ENCODE measurements at places on chromosomes 1 and 21. TPM values are rescaled to one million over a fixed set of nuclear protein-coding genes. Genes with fewer than 3 reads are reported as not detected.

Gene IFNLR1
- not detected for total RNA-seq

Gene FNDC5
- 0.38 TPM for total RNA-seq

Gene OR2L3
- total RNA-seq, result not detected

Gene KIAA0040
- total RNA-seq, result 13.1 TPM

Gene FCGR3A
- total RNA-seq, result 0.29 TPM

Gene RAD54L
- 67.0 TPM for total RNA-seq

Gene KRTAP21-1
- total RNA-seq, result not detected

Gene LCE1D
- not detected for total RNA-seq

DNA sequence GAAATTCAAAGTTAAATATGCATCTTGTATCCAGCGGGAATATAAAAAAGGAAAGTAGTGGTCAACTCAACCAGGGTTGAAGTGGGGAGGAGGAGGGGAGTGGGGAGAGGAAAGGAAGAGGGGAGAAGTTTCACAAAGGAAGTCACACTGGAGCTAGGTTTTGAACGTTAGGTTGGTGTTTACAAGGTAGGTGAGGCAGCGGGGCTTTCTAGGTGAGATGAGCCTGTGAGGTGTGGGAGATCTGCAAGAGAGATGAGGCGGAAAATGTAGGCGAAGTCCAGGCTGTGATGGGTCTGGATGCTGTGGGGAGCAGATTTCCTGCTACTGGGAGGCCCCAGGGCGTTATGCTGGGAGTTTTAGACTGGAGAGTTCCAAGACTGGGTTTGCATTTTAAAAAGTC lies 36.1 kb upstream of the IL20 start:
- DNase-seq, result no peak

GRCh38 chr1:116166011-116166571 lies 54.9 kb downstream of the MAB21L3 start:
- no peak for DNase-seq

- no peak for DNase-seq
Measured at GRCh38 chr1:25505656-25506385, 37.6 kb upstream of the LDLRAP1 start.

DNA sequence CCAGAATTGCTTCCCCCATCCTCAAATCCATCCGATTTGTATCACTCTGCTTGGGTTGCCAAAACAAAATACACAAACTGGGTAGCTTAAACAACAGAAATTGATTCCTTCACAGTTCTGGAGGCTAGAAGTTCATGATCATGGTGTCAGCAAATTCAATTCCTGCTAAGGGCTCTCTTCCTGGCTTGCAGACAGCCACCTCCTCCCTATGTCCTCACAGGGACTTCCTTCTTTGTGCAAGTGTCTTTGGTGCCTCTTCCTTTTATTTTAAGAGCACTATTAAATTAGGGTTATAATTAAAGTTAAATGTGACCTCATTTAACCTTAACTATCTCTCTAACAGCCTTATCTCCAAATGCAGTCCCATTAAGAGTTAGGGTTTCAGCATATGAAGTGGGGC lies 112.8 kb downstream of the PLPP3 start:
- no peak for DNase-seq

- no peak for DNase-seq
Measured at GRCh38 chr21:28696844-28697410, 295.8 kb downstream of the LTN1 start.

DNA sequence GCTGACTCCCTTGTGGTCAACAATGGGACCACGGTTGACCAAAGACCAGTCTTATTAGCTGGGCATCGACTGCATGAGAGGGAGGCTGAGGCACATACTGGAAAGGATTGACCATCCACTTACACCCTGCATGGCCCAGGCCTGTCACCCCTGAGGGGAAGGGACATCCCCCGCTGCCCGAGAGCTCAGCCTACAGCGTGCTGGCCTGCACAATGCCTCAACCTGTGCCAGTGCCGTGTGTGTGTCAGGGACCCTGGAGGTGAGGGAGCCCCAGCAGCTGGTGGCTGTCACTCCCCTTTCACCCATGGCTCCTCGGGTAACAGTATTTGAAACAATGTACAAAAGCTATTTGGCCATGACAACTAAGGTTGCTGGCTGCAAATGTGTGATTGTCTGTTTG lies 67.3 kb downstream of the SLC35F3 start:
- DNase-seq, result no peak

GRCh38 chr21:16280686-16281091 lies 550.9 kb downstream of the USP25 start:
- DNase-seq, result no peak

GRCh38 chr1:35899941-35900340 lies 16.9 kb downstream of the AGO1 start:
- DNase-seq, result no peak

DNA sequence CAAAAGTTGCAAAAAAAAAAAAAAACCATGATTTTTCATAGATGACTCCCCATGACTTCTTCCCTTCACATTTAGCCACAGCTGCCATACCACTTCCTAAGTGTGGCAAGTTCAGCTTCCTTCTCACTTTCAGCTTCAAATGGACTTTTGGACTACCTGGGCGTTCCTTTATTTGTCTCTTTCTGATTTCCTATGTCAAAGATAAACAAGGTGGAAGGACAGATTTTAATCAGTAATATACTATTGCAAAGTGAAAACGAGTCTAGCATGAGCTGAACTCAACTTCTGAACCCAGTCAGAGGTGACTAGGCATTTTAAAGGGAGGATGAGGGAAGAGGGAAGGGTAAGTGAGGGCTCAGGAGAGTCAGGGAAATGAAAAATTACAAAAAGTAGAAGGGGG lies 14.4 kb upstream of the SCCPDH start:
- DNase-seq, result no peak

DNA sequence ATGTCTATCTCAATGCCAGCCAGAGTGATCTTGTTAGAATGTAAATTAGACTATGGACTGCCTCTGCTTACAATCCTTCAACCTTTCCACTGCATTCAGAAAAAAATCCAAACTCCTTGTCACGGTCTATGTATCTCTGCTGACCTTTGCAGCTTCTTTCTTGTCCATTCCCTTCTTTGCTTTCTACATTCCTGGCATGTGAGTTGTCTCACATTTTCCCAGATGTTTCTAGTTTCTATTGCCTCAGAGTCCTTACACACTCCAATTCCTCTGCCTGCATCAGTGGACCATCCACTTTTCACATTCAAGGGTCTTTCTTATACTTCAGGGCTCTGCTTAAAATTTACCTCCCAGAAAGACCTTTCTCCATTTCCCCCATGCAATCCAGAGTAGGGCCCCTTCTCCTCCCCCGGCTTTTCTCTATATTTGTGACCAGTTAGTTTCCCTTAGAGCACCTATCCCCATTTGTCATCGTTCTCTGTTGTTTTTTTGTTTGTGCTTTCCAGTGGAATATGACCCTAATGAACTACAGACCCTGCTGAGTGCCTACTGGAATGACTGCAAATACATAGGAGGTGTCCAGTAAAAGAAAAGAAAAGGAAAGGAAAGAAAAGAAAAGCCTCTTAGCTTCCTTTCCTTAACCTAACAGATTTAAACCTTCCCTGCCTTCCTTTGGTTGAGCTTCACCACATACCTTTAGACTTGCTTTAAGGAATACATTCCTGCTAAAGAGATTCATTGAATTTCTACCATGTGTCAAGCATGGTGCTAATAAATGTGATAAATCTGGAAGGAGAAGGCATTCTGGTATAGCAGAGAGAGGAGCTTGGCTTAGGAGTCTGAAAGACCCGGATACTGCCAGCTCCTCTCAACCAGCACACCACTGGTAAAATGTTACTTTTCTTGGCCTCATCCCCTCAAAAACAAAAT lies 102.0 kb downstream of the DIRAS3 start:
- DNase-seq, result no peak

DNA sequence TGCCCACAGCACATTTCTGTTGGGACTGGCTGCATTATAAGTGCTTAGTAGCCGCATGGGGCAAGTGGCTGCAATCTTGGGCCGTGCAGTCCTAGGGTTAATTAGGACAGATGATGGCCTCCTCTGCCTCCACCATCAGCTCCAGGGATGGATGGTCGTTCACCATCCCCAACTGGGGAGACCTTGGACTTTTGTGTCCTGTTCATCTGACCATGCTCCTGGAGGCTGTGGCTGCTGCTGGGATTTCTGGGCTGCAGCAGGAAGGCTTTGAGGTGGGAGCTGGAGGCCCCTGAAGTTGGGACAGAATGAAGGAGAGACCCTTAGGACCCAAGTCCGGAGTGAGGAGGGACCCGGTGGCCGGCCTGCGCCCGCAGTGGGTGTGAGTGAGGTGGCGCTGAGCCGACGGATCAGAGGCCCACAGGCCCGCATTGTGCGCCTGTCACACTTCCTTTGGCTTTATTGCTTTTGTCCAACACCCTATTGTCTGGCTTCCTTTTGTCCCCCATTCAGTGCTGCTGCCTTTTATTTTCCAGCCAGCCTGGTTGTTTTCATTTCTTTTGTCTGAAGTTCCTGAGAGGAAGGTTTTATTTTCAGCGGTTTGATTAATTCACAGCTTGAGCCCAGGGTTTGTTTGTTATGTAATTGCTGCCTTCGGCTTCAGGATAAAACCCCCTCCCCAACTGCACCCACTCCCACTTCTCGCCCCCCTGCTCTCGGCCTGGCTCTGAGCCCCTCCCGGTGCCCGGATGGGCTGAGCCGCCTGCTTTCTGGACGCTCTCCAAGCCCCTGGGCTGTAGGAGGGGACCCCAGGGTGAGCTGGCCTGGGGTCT lies 35.6 kb downstream of the SOX13 start:
- no peak for DNase-seq

DNA sequence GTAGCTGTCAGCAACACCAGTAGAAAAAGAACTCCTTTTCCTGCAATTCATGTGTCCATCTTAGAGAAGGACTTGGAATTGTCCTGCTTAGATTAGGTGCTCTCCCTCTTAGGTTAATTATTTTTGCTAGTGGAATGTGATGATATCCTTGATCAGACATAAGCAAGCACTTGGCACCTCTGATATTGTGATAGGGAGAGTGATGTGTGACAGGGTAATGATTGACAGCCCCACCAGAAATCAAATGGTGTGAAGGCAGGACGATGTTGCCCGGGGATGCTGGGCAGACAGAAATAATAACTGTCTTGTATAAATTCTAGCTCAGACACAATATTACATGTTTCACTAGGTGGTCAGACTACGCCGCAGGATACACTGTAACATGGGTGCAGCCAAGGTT lies 4.4 kb downstream of the TYW3 start:
- DNase-seq, result no peak

- DNase-seq, result no peak
Measured at GRCh38 chr1:181073638-181074037, 14.9 kb upstream of the IER5 start.

- DNase-seq, result no peak
Measured at GRCh38 chr1:7378346-7379130, 392.6 kb upstream of the VAMP3 start.

- no peak for DNase-seq
Measured at GRCh38 chr1:192080684-192081083, 77.6 kb upstream of the RGS18 start.

- DNase-seq, result no peak
Measured at GRCh38 chr1:184210031-184210430, 158.5 kb downstream of the TSEN15 start.

- no peak for DNase-seq
Measured at GRCh38 chr21:33801424-33802405, 113.9 kb downstream of the ATP5PO start.

DNA sequence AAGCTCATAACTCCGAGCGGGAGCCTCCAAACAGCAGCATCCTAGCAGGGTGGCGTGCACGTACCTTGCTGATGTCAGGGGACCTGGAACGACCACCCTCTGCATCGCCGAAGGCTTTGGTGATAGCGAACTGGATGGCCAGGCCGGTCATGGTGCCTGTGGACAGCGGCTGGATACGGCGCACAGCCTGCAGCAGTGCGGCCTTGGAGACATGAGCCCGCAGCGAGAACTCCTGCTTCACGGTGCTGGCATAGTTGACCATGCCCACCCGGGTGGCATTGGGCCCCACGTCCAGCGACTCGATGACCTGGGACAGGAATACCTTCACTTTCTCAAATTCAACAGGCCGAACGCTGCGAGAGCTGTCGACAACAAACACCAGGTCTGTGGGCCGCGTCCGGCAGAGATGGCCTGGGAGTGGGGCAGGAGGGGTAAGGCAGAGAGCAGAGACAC lies 2.0 kb downstream of the MATN1 start:
- no peak for DNase-seq

DNA sequence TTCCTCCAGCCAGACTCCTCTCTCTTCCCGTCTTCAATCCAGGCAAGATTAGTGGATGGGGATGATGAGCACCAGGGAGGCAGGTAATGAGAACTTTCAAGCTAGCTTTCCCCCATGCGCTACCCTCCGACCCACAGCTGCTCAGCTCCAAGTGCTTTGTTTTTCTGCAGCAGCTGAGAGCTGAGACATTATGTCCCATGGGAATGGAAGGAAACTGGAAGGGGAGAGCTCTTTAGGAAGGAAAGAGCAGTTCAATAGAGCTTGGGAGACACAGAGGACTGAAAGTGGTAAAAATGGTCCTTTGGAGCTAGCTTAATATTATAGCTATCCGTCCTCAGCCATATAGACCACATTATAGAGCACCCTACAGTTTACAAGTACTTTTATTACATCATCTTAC lies 39.8 kb downstream of the RAB3B start:
- no peak for DNase-seq

DNA sequence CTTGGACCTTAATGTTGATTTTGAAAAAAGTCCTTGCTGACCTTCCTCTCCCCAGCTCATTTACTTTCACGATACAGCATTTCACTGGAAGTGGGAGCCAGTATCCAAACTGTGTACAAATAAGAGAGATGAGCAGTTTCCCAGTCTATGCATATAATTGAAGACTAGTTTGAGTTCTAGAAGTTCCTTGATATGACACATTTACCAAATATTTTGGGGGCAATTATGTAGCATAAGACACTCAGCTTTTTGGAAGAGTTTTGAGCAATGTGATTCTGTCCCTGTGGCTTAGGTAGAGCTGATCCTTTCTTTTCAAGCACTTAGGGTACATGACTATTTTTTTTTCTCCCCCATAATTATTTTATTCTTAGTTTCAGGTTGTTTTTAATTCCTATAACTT lies 26.4 kb downstream of the GIPC2 start:
- no peak for DNase-seq

- no peak for DNase-seq
Measured at GRCh38 chr1:246798606-246799496, 74.6 kb downstream of the SCCPDH start.

DNA sequence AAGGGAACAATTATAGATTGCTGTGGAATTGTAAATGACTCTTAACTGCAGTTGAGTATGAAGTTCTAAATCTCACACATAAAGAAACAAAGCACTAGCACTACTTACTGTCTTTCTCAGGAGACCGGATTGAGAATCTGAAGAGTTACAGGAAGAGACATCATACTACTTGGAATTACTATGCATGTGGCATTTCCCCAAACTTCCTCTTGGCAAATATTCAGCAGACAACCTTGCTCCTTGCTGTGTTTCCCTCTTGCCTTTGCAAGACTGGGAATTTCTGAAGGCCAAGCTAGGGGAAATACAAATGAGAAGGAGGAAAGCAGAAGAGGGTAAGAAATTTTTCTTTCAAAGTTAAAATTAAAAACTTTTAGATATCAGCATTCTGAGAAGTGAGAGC lies 173.6 kb upstream of the KCTD3 start:
- no peak for DNase-seq

- DNase-seq, result no peak
Measured at GRCh38 chr1:235834620-235835019, 32.1 kb downstream of the LYST start.
